ENCODE measurements at places on chromosomes 2 and 18. TPM values are rescaled to one million over a fixed set of nuclear protein-coding genes. Genes with fewer than 3 reads are reported as not detected.

The GPAT2 gene
- 6.3 TPM for polyA plus RNA-seq

The ASPRV1 gene
- 1.1 TPM for polyA plus RNA-seq

DNA sequence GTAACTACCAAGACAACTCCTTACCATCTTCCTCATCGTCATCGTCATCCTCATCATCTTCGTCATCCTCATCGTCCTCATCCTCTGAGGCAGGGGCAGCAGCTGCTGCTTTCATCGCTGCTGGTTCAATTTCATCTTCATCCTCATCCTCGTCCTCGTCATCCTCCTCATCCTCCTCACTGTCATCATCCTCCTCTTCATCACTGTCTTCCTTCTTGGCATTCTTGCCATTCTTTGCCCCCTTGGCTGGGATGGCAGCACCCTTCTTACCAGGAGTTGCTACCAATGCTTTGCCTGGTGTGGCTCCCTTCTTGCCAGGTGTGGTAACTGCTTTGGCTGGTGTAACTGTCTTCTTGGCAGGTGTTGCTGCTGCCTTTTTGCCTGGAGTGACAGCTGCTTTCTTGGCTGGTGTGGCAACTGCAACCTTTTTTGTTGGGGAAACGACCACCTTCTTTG, 2.7 kb downstream of the NCL start:
- DNase-seq: no peak

The MYO7B gene
- not detected for polyA plus RNA-seq

GRCh38 chr2:137165968-137166367, 400.6 kb downstream of the THSD7B start:
- DNase-seq: no peak

DNA sequence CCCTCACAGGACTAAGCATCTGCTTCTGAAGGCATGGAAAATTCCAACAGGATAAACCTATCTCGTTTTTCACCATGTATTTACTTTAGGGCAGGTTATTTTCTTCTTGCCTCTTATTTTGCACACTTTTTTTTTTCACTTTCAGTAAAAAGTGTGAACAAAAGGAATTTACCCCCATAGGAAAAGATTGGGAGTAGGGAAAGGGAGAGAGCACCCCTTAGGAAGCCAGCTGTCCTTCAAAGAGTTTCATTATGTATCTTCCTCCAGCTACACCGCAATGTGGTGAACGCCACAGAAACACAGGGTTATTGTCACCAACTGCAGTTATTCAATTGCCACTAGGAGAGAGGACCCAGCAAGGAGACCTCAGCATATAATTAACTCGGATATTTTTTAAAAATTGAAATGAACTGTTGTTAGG, 286.2 kb upstream of the VRK2 start:
- DNase-seq: no peak

The GAREM2 gene
- polyA plus RNA-seq: 2.3 TPM

- DNase-seq: no peak
These were observed 198.9 kb upstream of the SH3BP4 start for GRCh38 chr2:234752966-234753365.

The TEKT4 gene
- not detected for polyA plus RNA-seq

The RAMP1 gene
- polyA plus RNA-seq: 1.3 TPM

The SERPINB4 gene
- not detected for polyA plus RNA-seq

DNA sequence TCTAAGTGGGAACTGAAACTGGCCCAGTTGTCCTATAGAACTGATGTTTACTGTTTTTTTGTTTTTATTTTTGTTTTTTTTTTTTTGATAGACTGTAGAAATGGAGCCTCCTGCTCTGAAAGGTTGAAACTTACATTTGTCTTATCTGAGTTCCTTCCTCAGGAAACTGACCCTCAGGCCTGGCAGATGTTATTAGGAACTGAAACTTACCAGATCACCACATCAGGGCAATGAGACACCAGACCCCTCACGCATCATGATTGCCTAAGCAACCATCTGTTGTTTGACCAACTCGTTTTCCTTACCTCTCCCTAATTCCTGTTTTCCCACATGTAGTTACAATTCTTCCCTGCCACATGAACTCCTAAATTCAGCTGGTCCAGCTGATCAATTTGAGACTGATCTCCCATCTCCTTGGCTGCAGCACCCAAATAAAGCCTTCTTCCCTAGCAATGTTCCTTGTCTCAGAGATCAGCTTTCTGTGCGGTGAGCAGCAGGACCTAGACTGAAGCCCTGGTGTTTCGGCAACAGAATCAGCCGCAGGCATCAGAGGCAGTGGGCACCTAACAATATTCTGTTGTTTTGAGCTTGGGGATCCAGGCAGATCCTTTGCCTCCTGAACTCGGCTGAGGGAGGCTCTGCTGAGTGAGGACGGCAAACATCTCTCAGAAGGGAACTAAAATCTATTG, 96.8 kb downstream of the MSH2 start:
- no peak for DNase-seq

The CELF4 gene
- polyA plus RNA-seq: not detected

DNA sequence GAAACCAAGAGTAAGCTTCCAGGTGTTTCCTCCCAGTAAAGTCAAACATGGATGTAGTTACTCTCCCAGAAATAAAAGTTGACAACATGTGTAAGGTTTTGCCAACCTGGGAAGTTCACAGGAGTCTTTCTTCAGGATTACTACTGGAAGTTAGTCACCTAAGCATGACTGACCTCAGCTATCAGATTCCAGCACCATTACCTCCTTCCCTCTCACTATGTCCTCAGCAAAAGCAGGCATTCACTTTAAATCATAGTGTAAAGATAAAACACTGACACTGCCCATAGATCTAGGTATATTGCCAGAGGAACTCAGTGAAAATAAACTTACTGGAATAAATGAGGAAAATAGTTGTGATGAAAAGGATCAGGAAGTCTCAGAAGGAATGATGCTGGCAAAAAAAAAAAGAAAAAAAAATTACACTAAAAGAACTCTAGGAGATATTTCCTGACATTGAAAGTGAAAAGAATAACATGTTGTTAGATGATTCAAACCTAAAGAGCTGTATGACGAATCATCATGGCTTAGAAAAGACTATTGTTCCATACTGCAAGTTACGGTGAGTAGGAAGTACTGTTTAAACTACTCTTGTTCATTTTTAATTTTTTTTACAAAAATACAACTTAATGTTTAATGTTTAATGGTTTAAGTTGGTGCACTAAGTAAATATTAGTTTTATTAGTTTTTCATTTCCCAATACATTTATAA, 484.5 kb upstream of the ZNF804A start:
- no peak for DNase-seq

Measured in CD4-positive, alpha-beta memory T cell (primary cell).